Effector memory CD4-positive, alpha-beta T cell (primary cell): ENCODE measurements at places on chromosomes 5 and 9.

DNA sequence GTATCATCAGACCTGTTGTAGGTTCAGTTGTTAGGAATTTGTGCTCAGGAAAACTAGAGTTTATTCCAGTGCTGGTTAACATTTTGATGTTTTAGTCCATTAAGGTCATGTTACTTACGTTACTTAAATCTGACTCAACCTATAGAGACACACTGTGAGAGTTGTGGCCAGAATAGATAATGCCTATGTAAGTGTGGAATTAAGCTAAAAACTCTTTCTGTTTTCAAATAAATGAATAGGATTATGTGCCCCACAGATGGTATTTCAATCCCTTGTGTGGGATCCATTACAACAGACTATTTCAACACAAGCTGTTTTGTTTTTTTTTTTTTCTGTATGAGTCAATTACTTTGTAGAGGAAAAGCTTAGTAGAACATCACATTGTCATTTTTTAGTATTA lies 68.1 kb downstream of the MEGF10 start:
- DNase-seq = no peak

DNA sequence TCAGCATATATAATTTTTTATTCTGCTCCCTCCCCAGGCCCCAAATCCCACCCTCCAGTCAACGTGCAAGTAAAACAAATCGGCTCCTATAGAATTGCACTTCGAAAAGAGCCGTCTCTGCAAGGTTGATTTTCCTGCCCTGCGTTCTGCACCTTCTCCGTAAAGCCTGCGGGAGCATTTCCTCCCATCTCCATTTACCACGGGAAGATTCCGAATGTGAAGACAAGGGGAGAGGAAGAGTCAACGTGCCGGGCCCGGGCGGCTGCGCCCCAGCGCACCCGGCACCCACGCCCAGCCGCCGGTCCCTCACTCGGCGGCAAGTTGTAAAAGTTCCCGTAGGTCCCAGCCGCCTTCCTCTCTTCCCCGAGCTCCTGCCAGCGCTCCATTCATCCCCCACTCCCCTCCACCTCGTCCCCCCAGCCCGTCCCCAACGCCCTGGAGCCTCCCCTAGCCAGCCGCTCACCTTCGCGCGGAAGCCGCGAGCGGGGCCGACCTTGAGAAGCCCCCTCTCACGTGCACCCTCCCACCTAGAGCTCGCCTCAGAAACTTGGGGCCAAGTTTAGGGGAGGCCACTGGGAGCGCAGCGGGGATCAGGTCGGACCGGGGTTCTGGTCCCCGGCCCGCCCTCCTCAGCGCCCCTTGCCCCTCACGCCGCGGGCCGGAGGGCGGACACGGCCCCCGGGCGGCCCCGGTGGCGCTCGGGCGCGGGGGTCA lies 431 bp downstream of the BNC2 start:
- DNase-seq = no peak

- no peak for DNase-seq
These were observed 12.9 kb downstream of the ADRA1B start for GRCh38 chr5:159929176-159929575.

GRCh38 chr5:120528609-120529008 lies 64.5 kb downstream of the PRR16 start:
- no peak for DNase-seq

GRCh38 chr9:34675048-34675714 lies 12.7 kb upstream of the CCL27 start:
- DNase-seq = no peak

GRCh38 chr9:35116539-35116897 lies 856 bp upstream of the ATOSB start:
- no peak for DNase-seq

- no peak for DNase-seq
These were observed 76.2 kb downstream of the SLF1 start for GRCh38 chr5:94694671-94695070.

- peak; percentile 19 for DNase-seq
These were observed at the start of gene RASGEF1C for GRCh38 chr5:180209137-180209581. Gene RASGEF1C (minus strand): TSS chr5:180209211. CDS start chr5:180138052, 71,159 bp downstream.

DNA sequence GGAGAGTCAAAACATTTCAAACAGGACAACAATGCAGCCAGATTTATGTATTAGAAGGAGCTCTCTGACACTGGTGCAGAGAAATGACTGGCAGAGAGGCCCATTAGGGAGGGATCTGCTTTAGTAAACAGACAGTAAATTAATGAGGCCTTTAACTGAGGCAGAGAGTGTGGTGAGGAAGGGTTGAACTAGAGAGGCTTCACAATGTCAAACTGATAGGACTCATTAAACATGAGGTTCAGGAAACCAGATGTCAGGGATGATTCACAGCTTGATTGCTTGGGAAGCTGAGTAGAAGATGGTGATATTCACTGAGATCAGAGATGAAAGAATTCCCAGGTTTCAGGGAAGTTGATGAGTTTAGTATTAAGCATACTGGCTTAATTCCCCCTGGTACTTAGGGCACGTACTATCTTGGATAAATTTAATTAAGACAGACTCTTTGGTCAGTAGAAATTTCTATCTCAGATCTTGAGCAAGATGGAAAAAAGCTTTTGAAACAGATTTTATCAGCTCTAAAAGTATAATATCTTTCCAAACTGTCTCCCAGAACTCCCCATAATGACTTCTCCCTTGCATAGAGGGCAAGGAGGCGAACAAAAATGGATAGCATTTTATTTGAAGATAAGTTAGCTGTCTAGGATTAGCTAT lies 8.6 kb upstream of the MUSK start:
- no peak for DNase-seq

DNA sequence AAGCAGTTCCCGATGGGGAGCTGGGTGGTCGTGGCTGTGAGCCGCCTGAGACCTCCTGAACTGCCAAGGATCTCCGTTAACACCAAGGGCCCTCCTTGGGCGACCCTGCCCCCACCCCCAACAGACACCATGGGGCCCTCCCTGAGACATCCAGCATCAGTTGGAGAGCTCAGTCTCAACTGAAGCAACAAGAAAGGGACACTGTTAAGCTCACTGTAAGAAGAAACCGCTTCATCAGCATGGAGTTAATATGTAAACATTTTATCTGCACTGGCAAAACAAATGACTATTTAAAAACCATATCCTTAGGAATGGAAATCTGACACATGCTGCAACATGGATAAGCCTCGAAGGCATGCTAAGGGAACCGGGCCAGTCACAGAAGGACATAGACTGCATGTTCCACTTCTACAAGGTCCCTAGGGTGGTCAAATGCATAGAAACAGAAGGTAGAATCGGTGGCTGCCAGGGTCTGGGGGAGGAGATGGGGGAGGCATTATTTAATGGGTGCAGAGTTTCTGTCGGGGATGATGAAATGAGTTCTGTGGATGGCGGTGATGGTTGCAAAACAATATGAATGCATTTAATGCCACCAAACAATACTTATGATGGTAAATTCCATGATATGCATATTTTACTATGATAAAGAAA lies 47.4 kb downstream of the ROR2 start:
- DNase-seq = no peak

DNA sequence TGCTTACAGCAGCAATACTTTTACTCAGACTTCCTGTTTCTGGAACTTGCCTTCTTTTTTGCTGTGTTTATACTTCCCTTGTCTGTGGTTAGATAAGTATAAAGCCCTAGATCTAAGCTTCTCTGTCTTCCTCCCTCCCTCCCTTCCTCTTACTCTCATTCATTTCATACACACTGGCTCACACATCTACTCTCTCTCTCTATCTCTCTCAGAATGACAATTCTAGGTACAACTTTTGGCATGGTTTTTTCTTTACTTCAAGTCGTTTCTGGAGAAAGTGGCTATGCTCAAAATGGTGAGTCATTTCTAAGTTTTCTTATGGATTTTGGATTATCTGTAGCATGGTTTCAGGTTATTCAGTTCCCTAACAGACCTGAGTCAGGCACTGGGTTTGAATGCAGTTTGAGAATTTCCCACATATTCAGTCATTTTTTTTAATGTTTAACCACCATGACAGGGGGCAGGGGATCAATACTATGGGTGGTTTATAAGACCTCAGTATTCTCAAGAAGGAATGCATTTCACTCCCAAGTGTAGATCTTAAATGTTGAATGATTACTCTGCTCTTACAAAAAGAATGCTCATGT lies at the start of gene IL7R:
IL7R (plus strand) TSS at position 127 of the 587 bp plus-strand sequence; CDS start at position 214, 87 bp downstream.
- DNase-seq = no peak

GRCh38 chr5:96117771-96118651 lies 156.4 kb upstream of the ELL2 start:
- no peak for DNase-seq

DNA sequence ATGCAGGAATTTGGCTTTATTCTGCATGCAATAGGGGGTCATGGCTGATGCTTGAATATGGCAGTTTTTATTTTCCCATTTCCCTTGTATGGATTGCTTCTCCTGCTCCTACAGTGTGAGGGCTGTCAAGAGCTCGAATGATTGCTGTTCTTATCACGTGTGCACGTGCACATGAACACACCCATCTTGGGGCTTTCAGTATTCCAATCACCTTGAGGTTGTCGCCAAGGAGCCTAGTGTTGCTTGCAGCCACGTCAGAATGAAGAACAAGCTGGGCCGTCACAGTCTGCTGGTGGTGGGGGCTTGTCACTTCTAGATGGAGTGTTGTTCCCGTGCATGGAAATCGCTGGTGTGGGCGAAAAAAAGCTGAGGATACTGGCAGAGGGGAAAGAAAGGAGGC lies 219.4 kb upstream of the GLRA1 start:
- DNase-seq = no peak

GRCh38 chr5:11737010-11737409 lies 167.2 kb downstream of the CTNND2 start:
- DNase-seq = no peak

DNA sequence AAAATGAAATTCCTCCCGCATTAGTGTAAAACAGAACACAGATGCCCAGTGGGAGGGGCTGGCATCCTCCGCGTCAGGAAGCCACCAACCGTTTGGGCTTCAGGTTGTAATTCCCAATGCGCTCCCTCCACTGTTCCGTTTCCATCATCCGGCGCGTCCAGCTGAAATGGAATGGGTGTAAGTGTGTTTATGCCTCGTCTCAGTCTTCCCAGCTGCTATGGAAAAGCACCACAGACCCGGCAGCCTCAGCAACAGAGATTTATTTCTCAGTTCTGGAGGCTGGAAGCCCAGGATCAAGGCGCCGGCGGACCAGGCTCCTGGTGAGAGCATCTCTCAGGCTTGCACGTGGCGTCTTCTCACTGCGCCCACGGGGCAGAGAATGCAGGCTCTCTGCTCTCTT lies 20.4 kb downstream of the KCNT1 start:
- no peak for DNase-seq

GRCh38 chr5:118598311-118598710 lies 390.0 kb downstream of the DTWD2 start:
- DNase-seq = no peak

GRCh38 chr9:108386859-108387384 lies 468.9 kb downstream of the ACTL7B start:
- no peak for DNase-seq

DNA sequence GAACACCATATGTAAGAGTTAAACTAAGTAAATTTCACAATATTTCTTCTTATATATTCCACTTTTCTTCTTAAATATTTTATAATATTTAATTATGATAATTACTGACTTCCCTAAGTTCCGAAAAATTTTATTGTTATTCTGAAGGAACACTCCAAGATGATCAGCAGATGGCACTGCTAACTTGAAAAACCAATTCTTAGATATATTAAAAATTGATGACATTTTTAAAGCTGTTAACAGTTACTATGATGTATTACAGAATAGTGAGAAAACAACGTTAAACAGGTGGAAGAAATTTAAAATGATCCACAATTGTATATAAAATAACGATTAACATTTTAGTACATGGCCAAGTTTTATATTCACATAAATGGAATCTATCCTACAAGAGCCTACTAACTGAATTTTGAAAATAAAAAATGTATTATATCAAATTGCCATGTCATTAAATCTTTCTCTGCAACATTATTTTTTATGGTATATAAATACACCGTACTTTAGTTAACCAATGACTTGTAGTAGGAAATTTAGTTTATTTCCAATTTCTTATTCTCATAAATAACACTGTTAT lies 30.1 kb upstream of the MUSK start:
- DNase-seq = no peak

DNA sequence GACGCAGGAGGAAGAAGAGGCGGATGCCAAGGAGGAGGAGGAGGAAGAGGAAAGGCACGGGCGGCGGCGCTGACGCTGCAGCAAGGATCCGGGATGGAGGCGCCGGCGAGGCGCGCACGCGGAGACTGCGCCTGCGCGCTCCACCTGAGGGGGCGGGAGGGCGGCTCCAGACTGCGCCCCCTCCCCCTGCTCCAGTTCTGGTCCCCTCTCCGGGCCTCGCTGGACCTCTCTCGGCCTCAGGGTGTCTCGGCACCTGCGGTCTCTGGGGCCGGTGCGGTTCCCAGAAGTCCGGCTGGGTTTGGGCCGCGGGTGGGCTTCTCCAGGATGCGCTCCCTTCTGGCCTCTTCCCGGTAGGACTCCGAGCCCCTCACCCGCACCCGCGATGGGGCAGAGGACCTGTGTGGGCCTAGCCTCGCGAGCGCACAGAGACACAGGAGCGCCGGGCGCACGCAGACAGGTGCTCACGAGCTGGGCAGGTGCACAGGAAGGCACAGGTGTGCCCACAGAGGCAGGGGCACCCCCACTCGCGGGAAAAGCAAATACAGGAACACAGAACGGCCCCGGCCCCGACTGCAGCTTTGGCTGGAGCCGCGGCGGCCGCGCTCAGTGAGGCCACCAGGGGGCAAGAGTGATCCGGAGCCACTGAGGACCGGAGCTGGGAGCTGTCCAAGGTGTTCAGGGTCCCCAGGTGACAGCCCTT lies at the start of gene NPDC1:
NPDC1 (minus strand) TSS at position 90 of the 700 bp plus-strand sequence. CDS start 188 bp downstream, outside the sequence.
- peak; percentile 54 for DNase-seq

GRCh38 chr5:95915999-95916686 lies 45.5 kb downstream of the ELL2 start:
- no peak for DNase-seq

GRCh38 chr9:93976973-93977372 lies 21.8 kb upstream of the BARX1 start:
- DNase-seq = no peak

DNA sequence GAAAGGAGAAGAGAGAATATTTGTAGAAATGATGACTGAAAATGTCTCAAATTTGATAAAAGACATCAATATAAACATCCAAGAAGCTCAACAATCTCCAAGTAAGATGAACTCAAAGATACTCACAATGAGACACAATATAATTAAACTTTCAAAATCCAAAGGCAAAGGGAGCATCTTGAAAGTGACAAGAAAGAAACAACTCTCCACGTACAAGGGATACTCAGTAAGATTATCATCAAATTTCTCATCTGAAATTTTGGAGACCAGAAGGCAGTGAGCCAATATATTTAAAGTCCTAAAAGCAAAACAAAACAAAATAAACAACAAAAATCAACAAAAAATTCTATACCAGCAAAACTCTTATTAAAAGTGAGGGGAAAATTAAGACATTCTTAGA lies 428.7 kb downstream of the NFIB start:
- no peak for DNase-seq

GRCh38 chr5:181207214-181207959 lies 2.4 kb upstream of the TRIM7 start:
- peak; percentile 59 for DNase-seq

GRCh38 chr9:123127512-123128075 lies 94.1 kb downstream of the GPR21 start:
- no peak for DNase-seq
